ENCODE measurements at places on chromosomes 2 and 18.

DNA sequence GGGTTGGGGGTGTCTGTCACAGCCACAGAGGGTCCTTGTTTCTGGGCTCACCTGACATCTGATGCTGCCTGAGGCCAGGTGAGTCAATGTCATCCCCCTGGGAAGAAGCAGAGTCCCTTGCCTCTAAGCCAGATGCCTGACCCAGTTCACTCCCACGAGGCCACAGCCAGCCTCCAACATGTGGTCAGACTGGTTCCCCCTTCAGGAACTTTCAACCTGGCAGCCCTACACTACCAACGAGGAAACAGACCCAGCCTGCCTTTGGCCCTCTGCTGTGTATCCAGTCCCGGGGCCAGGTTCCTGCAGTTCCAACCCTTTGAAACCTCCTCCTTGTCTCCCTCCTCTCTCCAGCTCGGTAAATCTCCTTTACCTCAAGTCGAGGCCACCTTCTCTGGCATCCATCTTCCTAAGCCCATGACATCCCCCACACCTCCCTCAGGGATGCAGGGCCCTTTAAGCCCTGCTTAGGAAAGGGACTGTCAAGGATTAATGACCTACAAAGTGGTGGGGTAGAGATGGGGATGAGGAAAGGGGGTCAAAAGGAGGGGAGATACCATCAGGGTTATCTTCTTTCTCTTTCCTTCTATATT lies 49.2 kb upstream of the SMAD2 start:
- peak; percentile 67 for DNase-seq

GRCh38 chr2:212416086-212416485 lies 122.5 kb downstream of the ERBB4 start:
- DNase-seq: no peak

DNA sequence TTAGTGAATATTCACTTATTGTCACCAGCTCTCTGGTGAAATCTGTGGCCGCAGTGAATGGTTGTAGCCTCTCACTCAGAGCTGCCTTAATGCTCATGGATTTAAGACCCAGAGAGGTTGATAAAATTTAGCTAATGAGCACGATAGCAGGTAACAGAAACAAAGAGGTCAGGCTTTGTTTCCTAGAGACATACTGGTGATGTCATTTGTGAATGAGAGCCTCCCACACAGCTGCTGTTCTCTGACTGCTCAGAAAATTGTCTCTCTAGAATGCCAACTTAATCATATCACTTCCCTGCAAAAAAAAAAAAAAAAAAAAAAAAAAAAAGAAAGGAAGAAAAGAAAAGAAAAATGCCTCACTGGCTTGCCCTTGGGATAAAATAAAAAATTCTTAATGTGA lies 411.7 kb upstream of the MYT1L start:
- no peak for DNase-seq

GRCh38 chr2:29400930-29401653 lies 285.9 kb downstream of the CLIP4 start:
- DNase-seq: no peak

DNA sequence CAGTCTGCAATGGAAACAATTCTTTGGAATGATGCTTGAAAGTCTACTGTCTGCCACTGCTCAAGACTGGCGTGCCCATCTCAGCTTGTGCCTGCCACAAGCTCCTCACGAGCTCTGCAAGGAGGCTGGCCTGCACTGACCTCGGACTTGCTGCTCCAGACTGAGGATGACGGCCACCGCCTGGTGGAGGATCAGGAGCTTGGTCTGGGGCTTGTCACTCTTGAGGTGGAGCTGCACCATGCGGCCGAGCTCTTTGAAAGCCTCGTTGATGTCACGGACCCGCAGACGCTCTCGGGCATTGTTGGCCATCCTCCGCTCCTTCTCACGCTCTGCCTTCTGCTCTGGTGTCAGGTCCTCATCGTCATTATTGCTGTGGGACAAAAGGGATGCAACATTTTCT lies 269.4 kb upstream of the CCDC68 start:
- no peak for DNase-seq

- no peak for DNase-seq
Observed at GRCh38 chr2:194166818-194167217, 1490.2 kb upstream of the SLC39A10 start.

DNA sequence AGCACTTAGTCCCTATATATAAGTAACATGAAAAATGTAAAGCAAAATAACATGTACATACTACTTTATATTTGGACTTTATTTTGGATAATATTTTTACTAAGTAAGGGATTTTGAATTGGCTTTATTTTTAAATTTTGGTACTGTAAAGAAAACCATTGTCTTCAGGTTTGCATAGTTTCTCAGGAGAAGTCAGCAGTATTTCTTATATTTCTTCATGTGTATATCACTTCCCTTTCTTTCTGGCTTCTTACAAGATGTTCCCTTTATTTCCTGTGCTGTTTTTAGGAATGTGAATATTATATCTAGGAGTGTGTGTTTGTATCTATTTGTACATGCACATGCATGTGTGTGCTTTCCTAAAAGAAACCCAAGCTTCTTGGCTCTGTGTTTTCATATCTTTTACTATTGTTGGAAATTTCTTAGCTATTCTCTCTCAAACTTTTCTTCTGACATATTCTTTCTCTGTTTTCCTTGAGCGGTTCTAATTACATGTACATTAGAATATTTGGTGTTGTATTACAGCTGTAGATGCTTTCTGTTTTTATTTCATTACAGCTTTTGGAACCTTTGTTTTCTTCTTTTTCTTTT lies 1549.7 kb upstream of the ACVR2A start:
- DNase-seq: no peak

- no peak for DNase-seq
Observed at GRCh38 chr2:41061356-41061755, 609.5 kb upstream of the SLC8A1 start.

- DNase-seq: peak; percentile 50
Observed at GRCh38 chr18:21134895-21135294, 23.3 kb upstream of the ROCK1 start.

GRCh38 chr2:219405958-219406860 lies 12.0 kb upstream of the DES start:
- DNase-seq: no peak

DNA sequence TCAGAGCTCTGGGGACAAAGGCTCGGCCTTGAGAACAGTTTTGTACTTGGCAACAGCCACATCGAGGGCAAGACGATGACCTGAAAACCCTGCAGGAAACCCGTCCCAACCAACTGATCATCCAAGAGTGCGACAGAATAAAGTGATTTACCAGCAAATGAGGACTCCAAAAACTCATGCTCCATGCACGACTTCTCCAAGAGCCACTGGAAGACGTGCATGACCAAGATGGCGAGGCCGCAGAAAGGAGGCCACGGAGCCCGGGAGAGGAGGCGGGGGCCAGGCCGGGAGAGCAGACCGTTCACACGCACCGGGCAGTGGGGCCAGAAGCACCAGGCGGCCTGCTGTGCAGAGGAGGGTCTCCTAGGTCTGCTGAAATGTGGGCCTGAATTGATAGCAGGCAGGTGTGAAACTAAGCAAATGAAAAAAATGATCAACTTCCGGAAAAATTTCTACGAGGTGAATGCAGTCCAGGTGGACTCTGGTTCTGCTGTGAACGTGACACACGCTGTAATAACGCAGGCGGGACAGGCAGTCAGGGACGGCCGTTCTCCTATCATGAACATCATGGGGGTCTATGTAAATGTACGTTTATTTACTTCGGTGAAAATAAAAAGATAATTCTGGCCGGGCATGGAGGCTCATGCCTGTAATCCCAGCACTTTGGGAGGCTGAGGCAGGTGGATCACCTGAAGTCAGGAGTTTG lies 252.2 kb downstream of the HDAC4 start:
- no peak for DNase-seq

DNA sequence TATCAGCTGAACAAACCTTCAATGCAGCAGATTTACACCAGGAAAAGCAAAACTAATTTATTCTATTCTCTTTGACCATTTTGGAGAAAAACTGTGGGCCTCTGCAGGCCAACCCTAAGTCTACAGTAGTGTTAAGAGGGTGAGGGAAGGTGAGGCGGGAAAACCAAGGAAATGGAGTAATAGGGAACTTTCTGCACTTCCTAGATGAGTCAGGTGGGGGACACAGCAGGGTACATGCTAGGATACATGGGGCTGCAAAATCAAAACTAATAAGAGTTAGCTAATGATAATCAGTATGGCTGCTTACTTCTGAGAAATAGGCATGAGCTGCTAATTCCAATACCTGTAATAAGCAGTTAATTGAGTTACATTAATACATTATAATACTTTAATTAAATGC lies 66.0 kb upstream of the PGAP1 start:
- DNase-seq: no peak

- no peak for DNase-seq
Observed at GRCh38 chr2:238726670-238727584, 121.0 kb upstream of the TWIST2 start.

GRCh38 chr2:36597003-36597531 lies 901 bp downstream of the FEZ2 start:
- no peak for DNase-seq

- no peak for DNase-seq
Observed at GRCh38 chr2:136297994-136298393, 180.0 kb upstream of the CXCR4 start.

GRCh38 chr2:210481601-210482175 lies 5.1 kb upstream of the LANCL1 start:
- DNase-seq: no peak

DNA sequence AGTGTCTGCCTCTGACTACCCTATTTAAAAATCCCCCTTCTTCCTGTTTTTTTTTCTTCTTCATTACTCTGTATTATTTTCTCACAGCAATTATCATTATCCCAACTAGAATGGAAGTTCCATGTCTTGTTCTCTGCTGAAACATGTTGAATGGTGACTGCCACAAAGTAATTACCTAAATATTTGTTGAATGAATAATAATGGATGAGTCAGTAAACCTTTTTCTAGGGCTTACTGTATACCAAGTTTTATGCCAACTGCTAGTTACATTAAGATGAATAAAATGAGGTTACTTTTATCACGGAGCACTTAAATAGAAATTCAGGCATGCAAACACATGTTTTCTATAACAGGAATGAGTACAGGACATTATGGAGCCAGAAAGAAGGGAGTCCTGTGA lies 490.6 kb downstream of the THSD7B start:
- DNase-seq: no peak

Measured in T47D (cell line).